HS-5 (cell line): ENCODE measurements at places on chromosomes 12 and 14.

- no peak for DNase-seq
Measured at GRCh38 chr12:104656383-104656782, 199.6 kb downstream of the CHST11 start.

DNA sequence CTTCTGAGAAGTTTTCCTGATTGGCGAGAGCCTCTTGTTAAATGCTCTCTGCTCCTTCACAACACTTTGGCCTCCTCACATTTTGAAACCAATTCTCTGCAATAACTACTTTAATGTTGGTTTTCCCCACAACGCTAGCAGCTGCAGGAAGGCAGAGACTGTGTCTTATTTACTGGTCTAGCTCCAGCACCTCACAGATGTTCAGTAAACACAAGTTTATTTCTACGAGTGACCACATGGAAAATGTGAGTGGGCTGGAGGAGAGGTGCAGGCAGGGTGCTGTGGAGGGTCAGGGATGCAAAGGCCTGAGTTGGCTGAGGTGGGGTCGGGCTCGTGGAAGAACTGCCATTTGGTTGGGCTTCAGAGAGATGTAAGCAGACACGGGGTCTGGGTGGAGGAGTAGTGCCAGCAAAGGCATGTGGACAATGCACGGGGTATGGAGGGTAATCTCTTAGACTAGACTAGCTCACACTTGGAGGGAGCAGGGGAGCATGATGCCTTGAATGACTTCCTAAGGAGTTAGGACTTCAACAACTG, 117.4 kb upstream of the RTL1 start:
- no peak for DNase-seq

DNA sequence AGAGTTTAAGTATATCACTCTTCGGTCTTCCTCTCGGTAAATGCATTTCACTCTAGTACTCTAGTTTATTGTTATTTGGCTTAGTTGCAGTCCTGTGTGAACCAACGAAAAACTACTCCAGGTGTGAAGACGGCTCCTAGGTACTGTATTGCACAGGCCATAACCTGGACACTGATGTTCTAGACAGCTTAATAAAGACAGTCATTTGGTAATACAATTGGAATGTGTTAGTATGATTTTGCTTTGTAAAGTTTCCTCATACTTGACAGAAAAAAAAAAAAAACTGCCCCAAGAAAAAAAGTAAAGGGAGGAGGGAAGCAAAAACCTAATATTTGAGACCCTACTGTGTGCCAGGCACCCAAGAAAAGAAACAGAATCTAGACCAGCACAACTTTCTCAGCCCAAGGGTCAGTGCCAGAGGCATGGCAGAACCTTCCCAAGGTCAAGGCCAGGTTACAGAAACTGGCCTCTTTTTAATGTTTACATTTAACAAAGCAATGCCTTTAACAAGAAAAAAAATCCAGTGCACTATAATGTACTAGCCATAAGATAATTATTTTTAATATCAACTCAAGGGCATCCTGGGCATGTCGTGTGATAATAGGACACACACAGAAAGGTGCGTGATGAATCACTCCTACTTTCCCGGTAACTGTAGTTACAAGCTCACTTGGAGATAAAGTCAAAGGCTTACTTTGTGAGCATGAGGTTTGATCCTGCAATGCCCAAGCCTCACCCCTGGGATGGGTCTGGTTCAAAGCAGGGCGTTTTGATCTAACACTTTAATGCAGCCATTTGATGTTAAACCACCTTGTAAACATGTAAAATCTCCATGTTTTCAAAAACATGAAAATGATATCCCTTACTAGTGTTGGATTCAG, 110.6 kb downstream of the BMP4 start:
- no peak for DNase-seq

DNA sequence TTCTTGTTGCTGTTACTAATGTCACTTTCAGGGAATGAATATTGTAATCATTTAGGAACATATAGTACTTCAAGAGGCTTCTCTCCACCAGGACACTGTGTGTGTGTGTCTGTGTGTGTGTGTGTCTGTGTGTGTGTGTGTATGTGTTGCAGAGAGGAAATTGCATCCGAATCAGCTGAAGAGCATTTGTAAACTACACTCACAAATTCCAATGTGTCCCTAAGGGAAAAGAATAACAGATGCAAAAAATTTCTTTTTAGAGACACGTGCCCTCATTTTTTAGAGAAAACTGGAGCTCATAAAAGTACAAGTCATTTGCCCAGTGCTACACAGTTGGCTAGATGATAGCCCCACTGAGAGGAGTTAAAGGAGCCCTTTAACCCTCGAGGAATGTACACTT, 168.8 kb downstream of the ANO4 start:
- no peak for DNase-seq

DNA sequence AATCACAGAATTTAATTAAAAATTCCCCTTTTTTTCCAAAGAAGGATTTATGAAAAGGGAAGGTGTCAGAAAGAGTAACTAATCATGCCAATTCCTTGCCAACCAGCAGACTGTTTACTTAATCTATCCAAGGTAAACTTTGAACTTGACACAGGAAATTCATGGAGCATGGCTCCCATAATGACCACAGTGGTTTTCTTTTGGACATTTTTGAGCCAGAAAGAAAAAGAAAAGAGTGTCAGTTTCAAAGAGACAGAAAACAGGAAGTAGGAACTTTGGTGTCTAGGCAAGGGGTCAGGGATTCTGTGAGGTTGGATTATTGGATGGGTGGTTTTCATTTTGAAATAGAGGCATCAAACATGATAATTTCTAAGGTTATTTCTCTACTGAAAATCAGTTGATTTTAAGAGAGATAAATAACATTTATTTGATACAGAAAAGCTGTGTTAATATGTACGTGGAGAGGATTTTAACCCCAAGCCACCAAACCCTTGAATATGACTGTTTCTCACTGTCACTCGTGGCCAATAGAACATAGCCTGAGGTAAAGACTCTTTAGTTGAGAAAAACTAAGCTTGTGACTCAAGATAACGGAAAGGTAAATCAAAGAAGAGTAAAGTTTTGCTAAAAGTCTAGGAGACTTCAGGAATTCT, 196.1 kb downstream of the TTC6 start:
- DNase-seq, result no peak

DNA sequence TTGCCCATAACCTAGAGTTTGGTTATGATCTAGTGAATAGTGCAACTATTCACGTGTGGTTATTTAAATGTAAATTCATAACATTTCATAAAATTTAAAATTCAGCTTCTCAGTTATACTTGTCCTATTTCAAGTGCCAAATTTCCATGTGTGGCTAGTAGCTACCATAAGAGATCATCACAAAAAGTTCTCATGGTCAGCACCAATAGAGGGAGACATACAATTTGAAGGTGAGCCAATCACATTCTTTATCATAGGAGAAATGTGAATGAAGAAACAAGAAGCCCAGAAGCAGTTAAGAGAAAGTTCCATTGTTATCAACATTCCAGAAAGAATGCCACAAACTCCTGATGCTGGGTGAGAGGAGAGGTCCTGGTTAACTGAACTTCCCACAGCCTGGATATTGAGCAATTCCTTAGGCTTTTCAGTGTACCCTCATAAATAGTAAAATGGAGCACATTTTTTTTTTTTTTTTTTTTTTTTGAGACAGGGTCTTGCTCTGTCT, 892.9 kb upstream of the USP15 start:
- no peak for DNase-seq

GRCh38 chr12:55659486-55660385, 23.0 kb downstream of the OR10P1 start:
- DNase-seq, result peak; percentile 9

- DNase-seq, result no peak
Measured at GRCh38 chr12:116461060-116461459, 98.1 kb upstream of the MAP1LC3B2 start.

DNA sequence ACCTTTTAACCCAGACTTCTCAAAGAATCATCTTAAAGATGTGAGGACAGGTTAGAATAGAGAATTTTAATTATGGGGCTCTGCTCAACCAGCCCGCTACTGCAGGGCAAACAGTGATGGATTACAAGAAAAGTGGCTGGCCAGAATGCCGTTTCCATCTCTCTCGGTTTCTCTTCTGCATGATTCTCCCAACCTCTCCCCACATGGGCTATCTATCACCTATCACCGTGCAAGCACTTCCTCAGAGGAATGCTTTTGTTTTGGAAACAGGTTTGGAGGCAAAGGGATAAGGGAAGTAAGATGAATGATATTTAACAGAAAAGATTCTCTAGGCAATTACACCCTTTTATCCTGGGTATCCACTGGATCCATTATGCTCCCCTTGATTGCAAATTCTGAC, 37.4 kb upstream of the PHC1 start:
- DNase-seq, result no peak

DNA sequence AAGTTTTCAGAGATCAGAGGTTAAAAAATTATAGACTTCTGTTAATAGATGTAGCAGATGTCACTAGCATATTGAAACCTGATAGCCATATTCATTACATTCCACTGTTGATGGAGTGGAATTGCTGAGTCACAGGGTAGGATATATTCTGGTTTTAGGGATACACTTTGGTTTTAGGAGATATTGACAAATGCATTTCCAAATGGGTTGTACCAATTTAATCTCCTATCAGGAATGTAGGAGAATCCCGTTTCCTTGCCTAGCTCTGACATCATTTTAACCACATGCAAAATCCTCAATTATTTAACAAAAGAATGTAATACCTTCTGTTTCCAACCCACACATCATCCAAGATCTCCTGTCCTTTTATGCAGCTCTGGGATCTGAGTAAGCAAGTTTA, 30.7 kb upstream of the ESR2 start:
- peak; percentile 53 for DNase-seq

- no peak for DNase-seq
Measured at GRCh38 chr12:102509123-102509626, 28.8 kb upstream of the IGF1 start.

DNA sequence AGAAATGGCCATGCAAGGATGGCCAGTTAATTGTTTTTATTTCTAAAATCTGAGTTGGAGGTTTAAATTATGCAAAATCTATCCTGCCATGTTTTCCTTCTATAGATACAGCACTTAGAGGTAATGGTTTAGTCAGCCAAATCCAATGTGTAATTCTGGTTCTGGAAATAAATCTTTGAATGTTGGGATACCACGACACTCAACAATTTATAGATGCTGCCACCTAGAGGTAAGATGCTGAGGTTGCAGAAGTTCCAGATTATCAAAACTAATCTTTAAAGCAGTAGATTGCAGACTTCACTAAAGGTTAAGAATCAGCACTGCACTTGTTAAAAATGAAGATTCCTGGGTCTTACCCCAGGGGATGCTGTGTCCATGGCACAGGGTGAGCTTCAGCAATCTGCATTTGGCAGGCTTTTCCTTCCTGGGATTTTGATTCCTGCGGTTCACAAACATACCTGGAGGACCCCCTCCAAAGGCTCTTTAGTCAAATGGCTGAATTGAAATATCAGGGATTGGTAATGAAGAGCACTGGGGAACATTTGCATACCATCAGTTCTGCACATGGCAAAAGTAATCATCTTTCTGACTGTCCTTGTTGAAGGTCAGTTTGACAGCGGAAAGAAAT, 53.4 kb upstream of the ANO4 start:
- no peak for DNase-seq

DNA sequence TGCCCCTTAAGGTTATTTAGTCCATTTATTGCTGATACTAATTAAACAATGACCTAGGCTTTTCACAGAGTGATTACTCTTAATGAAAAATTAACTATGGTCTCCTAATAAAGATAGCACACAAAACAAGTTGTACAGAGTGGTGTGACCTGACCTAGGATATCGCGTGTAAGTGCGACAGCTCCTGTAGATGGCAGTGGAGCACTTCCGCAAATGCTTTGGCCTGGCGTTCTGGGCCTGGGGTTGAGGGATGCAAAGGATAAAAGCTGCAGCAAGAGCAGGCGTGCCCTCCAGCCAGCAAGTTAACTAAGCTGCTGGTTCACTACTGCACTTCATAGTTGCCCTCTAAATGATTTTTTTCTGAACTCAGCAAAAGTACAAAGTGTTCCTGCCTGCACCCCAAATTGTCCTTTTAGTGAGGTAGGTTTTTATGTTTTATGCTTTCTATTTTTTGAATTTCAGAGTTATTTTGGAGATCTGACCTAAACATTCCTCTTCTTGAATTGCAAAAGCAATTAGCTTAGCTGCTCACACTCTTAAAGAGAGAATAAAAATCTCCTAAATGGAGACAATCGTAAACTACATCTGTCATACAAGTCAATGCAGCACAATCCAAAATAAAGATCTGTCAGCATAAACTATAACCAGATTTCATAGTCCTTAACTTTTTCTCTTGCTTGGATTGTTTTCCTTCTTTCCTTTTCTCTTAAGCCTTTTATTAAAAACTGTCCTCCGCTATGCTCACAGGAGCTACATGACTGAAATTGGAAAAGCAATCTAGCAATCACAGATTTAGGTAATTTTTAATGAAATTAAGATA, 379.6 kb downstream of the LRIG3 start:
- no peak for DNase-seq

- no peak for DNase-seq
Measured at GRCh38 chr14:54599966-54600716, 33.2 kb downstream of the SAMD4A start.

DNA sequence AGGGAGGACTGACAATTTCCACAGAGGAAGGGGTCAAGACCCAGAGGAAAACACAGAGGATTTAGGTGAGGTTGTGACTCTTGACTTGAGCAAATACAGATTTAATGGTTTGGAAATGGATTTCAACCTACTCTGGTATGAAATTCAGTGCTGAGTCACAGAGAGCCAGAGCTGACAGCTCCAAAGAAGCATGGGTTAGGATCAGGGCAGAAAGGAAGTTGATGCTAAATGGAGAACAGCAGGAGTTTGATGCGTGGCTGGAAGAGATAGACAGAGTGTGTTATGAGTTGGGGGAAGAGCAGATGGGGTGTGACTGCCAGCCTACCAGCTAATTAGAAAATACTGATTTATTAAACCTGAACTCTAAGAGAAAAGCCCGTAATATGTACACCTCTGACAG, 272.6 kb downstream of the FOXG1 start:
- DNase-seq, result no peak

DNA sequence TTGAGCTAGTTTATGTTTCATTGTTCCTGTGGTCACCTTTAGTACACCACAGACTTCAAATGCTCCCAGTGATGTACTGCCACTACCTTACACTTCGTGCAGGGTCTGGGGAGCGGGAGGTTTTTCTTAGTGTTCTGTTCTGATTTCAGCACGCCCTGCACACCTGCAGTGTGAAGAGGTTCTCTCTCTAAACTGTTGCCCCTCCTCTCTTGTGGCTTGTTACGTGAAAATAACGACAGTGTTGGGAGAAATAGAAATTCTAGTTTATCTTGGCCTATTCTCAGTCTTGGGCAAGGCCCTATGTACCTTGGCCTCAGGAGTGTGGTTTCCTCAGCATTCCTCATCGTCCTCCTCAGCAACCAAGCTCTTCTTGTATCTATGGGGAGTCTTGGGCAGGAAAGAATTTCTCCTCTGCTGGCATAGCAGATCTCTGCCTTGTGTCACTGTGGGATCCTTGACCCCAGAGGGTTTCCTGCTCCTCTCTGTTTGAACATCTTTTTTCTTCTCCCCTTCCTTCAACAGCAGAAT, 48.6 kb downstream of the EIF2S3B start:
- no peak for DNase-seq

- DNase-seq, result peak; percentile 29
Measured at GRCh38 chr12:10153271-10154144, 18.4 kb downstream of the OLR1 start.

GRCh38 chr12:57615637-57616036, 4.4 kb downstream of the ARHGEF25 start:
- DNase-seq, result no peak
